IPS-NIHi11 (cell line): ENCODE measurements at places on chromosomes 3 and 15.

GRCh38 chr3:32508711-32509110, 6.1 kb upstream of the CMTM6 start:
- DNase-seq = no peak

- DNase-seq = no peak
Observed at GRCh38 chr3:168820810-168821415, 725.2 kb upstream of the GOLIM4 start.

DNA sequence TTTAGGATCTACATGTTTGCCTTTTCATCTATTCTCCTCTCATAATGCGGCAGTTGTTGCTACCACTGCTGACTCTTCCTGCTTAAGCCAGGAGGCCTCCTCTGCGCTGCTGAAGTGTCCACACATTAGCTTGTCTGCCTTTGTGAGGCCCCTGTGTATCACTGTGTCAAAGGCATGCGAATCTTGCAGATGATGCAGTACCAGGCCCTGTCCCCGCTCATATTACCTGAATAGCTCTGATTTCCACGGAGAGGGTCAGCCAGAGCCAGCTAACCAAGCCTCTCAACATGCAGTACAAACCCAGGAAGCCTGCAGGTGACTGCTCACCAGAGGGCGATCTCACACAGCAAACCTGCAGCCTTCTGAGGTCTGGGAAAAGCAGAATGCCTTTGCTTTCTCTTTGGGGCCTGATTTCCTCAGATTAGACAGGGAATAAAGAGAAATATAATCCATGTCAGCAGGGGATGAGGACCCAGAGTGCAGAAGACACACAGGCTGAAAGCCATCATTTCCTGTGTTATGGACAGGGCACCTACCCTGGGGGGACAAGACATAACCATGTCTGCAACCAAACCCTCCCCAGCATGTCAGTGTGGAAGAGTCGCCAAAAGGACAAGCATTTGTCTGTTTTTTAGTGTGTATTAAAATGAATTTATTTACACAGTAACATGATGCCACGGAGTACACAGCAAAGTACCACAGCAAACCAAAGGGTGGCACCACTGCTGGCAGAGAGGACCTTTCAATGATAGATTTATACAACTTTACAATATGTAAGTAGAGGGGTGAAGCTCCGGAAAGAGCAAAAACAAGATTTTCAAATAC, 36.8 kb upstream of the TSPAN3 start:
- peak; percentile 82 for DNase-seq

DNA sequence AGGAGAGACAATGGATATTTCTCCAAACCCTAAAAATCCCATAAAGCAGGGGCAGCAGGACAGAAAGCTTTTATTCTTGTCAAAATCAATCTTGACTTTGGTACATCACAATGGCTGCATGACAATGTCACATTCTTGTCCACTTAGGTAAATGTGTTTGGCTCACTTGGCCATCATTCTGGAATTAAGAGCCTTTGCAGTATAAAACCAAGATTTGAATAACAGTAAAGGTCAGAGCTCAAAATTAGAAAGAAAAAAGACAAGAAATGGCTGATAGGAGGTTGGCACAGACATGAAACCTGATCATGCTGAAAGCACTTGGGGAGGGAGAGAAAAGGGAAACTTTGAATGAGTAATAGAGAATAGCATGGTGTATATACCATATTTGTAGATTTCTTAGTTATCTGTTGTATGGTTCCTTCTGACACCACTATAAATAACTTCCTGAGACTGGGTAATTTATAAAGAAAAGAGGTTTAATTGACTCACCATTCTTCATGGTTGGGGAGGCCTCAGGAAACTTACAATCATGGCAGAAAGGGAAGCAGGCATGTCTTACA, 158.5 kb upstream of the SGO1 start:
- no peak for DNase-seq

DNA sequence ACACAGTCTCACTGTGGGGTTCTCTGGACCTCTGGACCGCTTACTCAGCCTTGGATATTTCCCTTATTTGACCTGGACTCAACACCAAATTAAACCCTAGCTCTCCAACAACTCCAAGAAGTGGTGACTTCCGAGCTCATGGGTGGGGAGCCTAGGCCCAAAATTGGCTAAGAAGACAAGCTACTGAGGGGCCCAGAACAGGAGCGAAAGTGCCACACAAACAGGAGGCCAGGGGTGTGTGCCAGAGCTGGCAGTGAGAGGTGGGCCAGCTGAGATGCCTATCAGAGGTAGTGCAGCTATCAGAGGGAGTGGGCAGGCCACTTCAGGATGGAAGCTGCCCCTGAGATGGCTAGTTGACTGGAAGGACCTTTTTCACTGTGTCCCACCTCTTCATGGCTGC, 151.1 kb upstream of the PRR20G start:
- DNase-seq = no peak

DNA sequence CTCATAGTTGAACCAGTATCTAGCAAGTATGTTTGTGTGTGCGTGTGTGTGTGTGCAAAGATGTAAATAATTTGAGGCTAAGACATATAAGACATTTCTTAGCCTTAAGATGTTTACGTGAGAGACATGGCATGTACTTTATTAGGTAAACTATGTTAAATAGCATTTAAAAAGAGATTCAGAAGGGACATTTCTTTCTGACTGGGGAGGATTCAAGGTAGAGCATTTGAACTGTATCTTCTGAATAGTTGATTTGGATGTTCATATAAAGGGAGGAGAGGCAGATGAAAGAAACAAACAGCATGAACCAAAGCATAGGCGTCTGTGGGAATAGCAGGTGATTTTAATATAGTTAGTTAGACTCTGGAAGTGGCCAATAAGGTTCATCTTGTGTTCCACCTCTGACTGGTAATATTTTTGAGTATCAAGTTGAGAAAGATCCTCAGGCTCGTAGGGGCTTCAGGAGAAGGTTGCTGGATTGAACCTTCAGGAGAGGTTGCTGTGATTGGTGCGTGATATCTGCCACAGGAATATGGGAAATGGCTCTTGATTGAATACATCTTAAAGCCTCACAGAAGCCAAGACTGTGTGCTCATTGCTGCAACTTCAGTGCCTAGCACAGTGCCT, 12.6 kb downstream of the NFKBIZ start:
- no peak for DNase-seq

- DNase-seq = peak; percentile 98
Observed at GRCh38 chr3:127002195-127003174, 19.6 kb downstream of the PLXNA1 start.

DNA sequence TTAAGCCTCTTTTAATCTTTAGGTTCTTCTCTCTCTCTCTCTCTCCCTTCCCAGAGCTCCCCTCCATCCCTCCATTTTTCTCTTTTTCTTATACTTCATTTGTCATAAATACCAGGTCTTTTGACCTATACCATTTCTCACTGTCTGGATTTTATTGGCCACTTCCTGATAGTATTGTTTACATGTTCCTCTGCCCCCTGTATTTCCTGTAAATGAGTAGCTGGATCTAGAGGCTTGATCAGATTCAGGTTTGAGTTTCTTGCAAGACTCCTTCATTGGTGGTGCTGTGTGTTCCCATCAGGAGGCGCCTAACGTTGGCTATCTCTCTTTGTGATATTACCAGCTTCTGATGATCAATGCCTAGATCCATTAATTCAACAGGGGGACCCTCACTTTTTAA, 42.2 kb downstream of the DAPK2 start:
- DNase-seq = no peak
